ENCODE measurements at places on chromosomes 12 and 14.
A peak's percentile ranks its signal among the peaks of the same experiment; 100 is the strongest.

DNA sequence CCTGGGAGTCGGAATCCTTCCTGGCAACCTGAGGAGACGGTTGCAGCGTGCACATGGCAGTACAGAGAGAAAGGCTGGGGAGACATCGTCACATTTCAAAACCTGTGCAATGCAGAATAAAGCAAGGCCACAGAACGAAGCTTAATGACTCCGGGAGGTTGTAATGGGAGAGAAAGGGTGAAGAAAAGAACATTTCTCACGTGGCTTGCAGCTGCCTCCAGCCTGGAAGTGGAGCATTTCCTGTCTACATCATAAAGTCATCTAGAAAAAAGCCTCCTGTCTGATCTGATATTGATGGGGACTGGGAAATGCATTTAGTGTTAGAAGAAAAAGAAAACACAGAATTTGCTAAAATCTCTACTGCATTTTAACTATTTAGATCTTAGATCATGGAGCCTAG lies 209.3 kb downstream of the TMEM132C start:
- DNase-seq: no peak

- no peak for DNase-seq
Observed at GRCh38 chr12:67202011-67202677, 67.0 kb upstream of the CAND1 start.

GRCh38 chr12:27343255-27344000 lies 10.8 kb downstream of the BMAL2 start:
- DNase-seq: no peak

DNA sequence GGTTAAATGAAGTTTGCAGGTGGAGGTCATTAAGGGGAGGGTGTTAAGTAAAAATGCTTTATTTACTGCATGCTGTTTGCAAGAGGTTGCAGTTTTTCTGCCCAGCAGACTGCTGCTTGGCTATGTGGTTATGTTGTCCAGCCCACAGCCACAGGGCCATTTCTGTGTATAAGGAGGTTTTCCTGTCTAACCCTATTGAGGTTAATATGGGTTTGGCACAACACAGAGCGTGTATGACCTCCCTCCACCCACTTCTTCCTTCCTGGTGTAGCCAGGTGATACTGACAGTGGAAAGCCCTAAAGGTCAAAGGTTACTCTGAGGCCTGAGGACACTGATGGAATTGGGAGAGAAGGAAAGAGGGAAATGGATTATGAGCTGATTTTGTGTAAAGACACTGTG lies 253.7 kb upstream of the PWP1 start:
- DNase-seq: no peak

DNA sequence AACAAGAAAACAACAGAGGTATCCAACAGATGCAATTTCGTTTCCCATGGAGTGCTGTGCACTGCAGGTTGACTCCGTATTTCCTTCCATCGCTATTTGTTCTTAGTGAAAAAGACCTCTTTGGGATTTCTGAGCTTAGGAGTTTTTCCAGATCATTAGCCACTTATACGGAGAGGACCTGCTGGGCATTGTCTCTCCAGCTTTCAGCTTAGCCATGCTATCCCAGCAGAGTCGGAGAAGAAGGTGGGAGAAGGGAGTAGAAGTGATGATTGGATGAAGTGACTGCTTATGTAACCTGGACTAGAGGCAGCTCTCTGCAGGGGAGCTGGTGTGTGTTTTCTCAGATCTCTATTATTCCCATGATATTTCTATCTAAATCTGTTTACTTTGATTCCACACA lies 737.7 kb downstream of the DIO2 start:
- DNase-seq: no peak

DNA sequence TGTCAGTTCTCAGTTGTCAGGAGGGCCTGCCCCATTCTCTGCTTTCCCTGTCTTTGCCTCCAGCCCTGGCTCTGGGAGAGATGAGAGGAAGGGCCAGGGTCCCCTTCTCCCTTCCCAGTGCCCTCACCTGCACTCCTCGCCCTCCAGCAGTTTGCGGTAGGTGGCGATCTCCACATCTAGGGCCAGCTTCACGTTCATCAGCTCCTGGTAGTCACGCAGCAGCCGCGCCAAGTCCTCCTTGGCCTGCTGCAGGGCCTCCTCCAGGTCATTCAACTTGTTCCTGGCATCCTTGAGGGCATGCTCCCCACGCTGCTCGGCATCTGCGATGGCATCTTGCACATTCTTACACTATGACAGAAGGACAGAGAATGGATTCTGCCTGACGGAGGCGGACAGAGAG lies 5.4 kb downstream of the KRT2 start:
- no peak for DNase-seq

GRCh38 chr12:101698800-101699347 lies 1.4 kb downstream of the CHPT1 start:
- no peak for DNase-seq

GRCh38 chr12:20360407-20360806 lies 7.9 kb upstream of the PDE3A start:
- DNase-seq: no peak

DNA sequence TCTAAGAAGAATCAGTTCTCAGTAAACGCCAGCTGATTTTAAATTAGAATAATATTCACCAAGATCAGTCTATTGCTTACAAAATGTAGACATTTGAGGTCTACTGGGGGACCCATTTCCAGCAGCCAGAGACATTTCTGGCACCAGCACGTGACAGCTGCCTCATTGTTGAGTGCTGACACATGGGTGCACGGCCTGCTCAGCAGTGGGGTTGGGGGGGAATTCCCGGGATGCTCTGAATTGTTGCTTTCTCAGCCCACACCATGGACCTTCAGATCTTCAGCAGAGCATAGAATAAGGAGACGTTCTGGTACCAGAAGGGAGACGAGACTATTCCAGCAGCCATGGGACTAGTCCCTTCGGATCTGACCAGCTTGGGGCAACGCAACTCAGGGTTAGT lies 18.3 kb downstream of the PLEKHG7 start:
- no peak for DNase-seq

DNA sequence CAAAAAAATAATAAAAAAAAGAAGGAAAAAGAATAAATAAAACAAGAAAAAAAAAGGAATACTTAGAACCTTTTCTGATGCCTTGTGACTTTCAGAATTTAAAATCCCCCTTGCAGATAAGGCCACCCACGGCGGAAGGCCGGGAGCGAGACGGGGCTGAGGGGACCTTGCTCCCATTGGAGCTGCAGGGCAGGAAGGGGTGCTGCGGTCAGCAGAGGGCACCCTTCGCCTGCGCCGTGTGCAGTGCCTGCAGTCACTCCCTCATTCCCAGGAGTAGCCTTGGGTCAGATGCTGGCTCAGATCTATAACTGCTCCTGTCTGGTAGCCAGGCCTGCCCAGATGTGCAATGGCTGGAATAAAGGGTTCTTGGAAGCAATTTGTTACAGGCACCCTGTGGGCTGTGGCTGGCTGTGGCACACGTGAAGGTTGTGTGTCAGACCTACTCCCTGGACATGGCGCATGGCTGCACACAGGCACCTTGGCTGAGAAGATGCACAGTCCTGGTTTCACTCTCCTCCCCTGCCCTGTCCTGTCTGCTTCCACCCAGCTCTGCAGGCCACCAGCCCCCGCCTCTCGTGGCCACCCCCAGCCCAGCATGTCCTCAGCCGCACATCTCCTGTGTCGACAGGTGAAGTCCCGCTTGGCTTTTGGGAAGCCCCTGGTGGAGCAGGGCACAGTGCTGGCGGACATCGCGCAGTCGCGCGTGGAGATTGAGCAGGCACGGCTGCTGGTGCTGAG lies 13.4 kb upstream of the ALDH2 start:
- DNase-seq: no peak

- DNase-seq: no peak
Observed at GRCh38 chr12:62767496-62767895, 167.5 kb downstream of the PPM1H start.

- no peak for DNase-seq
Observed at GRCh38 chr12:92271341-92271740, 125.7 kb upstream of the BTG1 start.

GRCh38 chr14:59360923-59361794 lies 104.0 kb downstream of the GPR135 start:
- DNase-seq: no peak

DNA sequence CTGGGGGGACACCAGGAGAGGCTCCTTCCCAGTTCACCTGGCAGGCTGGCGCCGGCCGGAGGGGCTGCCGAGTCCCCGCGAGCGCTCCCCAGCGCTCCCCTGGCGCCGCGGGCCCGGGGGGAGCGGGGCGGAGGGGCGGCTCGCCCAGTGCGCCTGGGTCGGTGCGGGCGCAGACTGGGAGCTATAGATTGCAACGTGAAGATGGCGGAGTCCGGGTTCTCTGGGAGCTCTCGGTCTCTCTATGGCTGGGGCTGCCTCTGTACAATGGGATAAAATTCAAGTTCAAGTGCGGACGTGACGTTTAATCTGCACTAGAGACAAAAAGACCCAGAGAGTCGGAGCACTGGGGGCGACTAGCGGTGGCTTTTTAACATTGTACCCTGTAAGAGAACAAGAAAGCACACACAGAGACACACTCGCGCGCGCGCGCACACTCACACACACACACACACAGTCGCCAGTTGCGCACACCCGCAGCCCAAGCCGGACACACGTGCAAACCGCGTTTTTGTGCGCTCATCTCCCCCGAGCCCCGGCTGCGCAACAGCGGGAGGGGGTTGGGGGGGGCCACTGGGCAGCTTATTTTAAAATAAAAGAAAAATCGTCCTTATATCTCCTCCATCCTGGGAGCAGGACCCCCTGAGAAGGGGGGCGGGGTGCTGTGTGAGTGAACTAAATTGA lies at the start of gene BCL11B:
Gene BCL11B, minus strand, starts transcription at position 247 of the 681 bp plus-strand sequence. CDS start 979 bp downstream, outside the sequence.
- DNase-seq: peak; percentile 74

DNA sequence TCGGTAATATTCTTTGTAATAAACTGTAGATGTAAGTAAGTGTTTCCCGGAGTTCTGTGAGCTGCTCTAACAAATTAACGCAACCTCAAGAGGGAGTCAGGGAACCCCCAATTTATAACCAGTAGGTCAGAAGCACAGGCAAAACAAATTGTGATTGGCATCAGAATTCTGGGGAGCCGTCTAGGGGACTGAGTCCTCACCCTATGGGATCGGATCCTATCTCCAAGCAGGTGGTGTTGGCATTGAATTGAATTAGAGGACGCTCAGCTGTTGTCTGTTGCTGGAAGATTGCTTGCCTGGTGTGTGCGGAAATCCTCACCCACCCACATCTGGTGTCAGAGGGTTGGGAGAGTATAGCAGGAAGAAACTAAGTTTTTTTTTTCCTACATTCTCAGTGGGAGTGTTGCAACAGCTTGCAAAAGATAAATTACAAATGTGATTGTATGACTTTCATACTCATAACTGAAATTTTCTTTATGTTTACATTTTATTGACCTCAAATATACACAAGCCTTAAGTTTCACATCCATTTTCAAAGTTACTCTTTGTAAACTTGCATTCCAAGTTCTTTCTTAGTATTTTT lies 5.5 kb downstream of the TMEM52B start:
- DNase-seq: no peak
